H1 (cell line): ENCODE measurements at places on chromosomes 3 and 15. TPM values are rescaled to one million over a fixed set of nuclear protein-coding genes. Genes with fewer than 3 reads are reported as not detected.

The MYEF2 gene
- total RNA-seq = 78.2 and 79.2 TPM in 2 replicates

The C3orf52 gene
- total RNA-seq = 13.1 and 13.2 TPM in 2 replicates

The ACKR2 gene
- total RNA-seq = 0.09 and 0.17 TPM in 2 replicates

The CCRL2 gene
- total RNA-seq = not detected in 2 replicates

GRCh38 chr3:45642731-45643152, 46.5 kb upstream of the SACM1L start:
- no peaks in the 10 kb centered on the region for H3K27me3 ChIP-seq
- DNase-seq = no peak
- H3K4me1 ChIP-seq = peaks cover 2% of the 10 kb centered on the region
- H3K36me3 ChIP-seq = no peaks in the 10 kb centered on the region
- no peak overlapping the region for H3K4me3 ChIP-seq

- H3K4me3 ChIP-seq = peak within 1 kb of the TSS; percentile 49
- H3K27me3 ChIP-seq = no peaks in the 10 kb centered on the region
- H3K4me1 ChIP-seq = no peaks in the 10 kb centered on the region; the same call in 1 of the 2 replicates
- DNase-seq = peak; percentile 95
- H3K36me3 ChIP-seq = no peaks in the 10 kb centered on the region
Measured at GRCh38 chr3:187139126-187139894, at the start of gene RPL39L. Gene RPL39L (minus strand): TSS chr3:187139496. CDS start chr3:187121300, 18,196 bp downstream.

DNA sequence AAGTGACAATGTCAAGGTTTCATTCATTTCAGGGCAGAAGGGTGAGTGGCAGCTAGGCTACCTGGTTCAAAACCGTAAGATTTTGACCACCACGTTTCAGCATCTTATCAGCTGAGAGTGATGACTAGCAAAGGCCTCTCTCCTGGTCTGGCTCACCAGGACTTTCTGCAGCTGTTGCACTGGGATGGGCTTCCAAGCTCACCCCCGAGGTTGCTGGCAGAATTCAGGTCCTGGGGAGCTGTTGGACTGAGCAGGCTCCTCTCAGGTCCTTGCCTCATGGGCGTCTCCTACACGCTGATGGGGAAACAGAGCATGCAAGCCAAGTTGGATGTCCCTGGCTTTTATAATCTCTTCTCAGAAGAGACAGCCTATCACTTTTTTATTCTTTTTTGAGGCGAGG, 88.8 kb upstream of the RNU6-1 start:
- no peaks in the 10 kb centered on the region for H3K4me1 ChIP-seq
- no peak overlapping the region for H3K27ac ChIP-seq
- no peaks in the 10 kb centered on the region for H3K36me3 ChIP-seq
- DNase-seq = no peak

GRCh38 chr15:68209735-68210408, 4.7 kb upstream of the CALML4 start:
- no peak overlapping the region; the same call in 1 of the 2 replicates for H3K27ac ChIP-seq
- H3K36me3 ChIP-seq = no peaks in the 10 kb centered on the region
- H3K27me3 ChIP-seq = no peaks in the 10 kb centered on the region
- DNase-seq = no peak

DNA sequence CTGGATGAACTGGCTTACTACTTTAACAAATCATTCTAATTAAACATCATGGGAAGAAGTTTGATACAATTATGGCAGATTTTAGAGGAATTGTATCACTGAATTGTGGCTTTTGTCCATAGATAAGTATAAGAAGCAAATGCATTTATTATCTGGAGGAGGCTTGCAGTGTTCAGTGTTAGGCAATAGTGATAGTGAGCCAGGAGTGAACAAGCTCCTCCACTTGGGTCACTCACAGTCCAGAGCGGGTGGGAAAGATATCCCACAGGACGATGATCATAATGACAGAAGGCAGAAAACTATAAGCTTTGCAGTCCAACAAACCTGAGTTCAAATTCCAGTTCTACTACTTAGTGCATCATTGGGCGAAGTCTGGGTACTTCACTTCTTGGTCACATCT, 64.0 kb upstream of the VILL start:
- no peaks in the 10 kb centered on the region for H3K4me1 ChIP-seq
- H3K36me3 ChIP-seq = no peaks in the 10 kb centered on the region
- DNase-seq = no peak
- H3K27ac ChIP-seq = no peak overlapping the region
- no peak overlapping the region for H3K4me3 ChIP-seq

GRCh38 chr3:59313365-59313764, 263.5 kb upstream of the CFAP20DC start:
- H3K36me3 ChIP-seq = no peaks in the 10 kb centered on the region
- no peak overlapping the region for H3K27ac ChIP-seq
- H3K4me3 ChIP-seq = no peak overlapping the region
- DNase-seq = peak; percentile 76
- H3K27me3 ChIP-seq = no peaks in the 10 kb centered on the region

DNA sequence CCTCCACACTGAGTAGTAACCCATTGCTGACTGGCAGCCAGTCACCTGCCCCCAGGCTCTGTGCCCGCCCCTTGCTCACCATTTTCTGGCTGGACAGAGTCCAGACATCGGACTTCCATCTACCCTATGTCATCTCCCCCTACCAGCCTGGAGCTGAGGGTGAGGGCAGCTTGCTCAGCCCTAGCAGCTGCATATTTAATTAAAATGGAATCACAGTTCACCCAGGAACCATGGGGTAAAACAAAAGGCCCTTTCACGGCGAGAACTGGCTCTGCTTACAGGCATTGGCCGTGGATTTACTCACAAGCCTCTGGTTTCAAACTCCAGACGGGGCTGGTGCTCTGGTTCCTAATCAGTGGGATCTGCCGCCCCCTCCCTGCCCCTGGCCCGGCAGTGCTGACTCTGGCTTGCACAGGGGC, 94.9 kb upstream of the ATP2B2 start:
- H3K4me3 ChIP-seq = no peak overlapping the region
- no peak overlapping the region for H3K27ac ChIP-seq
- DNase-seq = no peak
- no peaks in the 10 kb centered on the region for H3K4me1 ChIP-seq

DNA sequence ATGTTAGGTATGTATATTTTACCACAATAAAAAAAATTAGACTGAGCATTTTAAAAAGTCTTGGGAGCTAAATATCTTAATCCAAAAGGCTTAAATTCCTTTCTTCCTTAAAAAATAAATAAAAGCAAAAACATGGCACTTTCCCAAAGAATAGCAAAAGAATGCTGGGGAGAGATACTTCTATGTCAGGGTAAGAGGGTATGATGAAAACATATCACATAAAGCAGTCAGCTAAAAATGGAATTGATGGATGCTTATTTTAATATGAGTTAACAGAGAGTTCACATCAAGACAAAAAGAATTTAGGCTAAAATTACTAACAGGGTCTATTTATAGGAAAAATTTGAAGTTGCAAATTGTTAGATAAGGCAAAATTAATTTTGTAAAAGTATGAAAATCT, 141.0 kb downstream of the MYLK start:
- DNase-seq = no peak
- no peak overlapping the region for H3K4me3 ChIP-seq
- no peak overlapping the region for H3K27ac ChIP-seq
- no peaks in the 10 kb centered on the region for H3K27me3 ChIP-seq
- no peaks in the 10 kb centered on the region for H3K36me3 ChIP-seq

GRCh38 chr3:160768031-160768430, 12.0 kb downstream of the PPM1L start:
- H3K36me3 ChIP-seq = no peaks in the 10 kb centered on the region
- H3K27ac ChIP-seq = no peak overlapping the region
- no peaks in the 10 kb centered on the region for H3K4me1 ChIP-seq

GRCh38 chr3:52819936-52820335, 10.5 kb downstream of the ITIH4 start:
- no peak overlapping the region for H3K4me3 ChIP-seq
- H3K27me3 ChIP-seq = no peaks in the 10 kb centered on the region
- no peaks in the 10 kb centered on the region for H3K36me3 ChIP-seq
- H3K4me1 ChIP-seq = no peaks in the 10 kb centered on the region

- no peaks in the 10 kb centered on the region for H3K4me1 ChIP-seq
- DNase-seq = no peak
- no peaks in the 10 kb centered on the region for H3K27me3 ChIP-seq
- H3K4me3 ChIP-seq = no peak overlapping the region
- H3K36me3 ChIP-seq = no peaks in the 10 kb centered on the region
Measured at GRCh38 chr15:50825946-50826345, 60.4 kb upstream of the SPPL2A start.

- no peaks in the 10 kb centered on the region for H3K27me3 ChIP-seq
- peak; percentile 54 for DNase-seq
- no peaks in the 10 kb centered on the region for H3K4me1 ChIP-seq
- no peak overlapping the region for H3K27ac ChIP-seq
- H3K36me3 ChIP-seq = no peaks in the 10 kb centered on the region
- no peak overlapping the region for H3K4me3 ChIP-seq
Measured at GRCh38 chr3:109731639-109732473, 394.5 kb upstream of the DPPA4 start.

GRCh38 chr15:48449734-48450133, 118.5 kb downstream of the DUT start:
- no peaks in the 10 kb centered on the region for H3K36me3 ChIP-seq
- no peaks in the 10 kb centered on the region for H3K4me1 ChIP-seq
- H3K27me3 ChIP-seq = no peaks in the 10 kb centered on the region

DNA sequence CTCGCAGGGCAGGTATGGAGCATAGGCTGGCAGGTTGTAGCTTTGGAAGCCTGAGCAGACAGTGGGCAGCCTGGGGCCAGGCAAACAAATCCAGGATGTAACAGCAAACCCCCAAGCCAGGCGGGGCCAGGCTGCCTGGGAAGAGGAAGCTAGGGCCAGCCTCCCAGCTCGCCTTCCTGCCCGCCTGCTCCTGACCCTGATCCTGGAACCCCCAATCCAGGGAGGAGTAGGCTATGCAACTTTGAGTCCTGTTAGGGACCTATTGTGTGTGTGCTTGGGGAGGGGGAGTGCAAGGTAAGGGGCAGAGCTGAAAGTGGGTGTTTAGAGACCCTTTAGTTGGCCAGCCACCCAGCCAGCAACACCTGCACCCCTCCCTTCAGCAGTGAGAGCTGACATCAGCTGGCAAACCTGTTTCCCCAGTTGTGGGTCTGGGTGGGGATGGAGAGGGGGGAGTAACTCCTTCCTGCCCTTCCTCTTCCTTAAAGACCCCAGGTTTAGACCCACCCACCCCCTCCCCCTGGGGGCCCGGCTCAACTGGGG, 2.5 kb downstream of the NBEAL2 start:
- no peak for DNase-seq
- peak overlapping the region; percentile 7; the same call in 1 of the 2 replicates for H3K4me3 ChIP-seq
- no peak overlapping the region for H3K27ac ChIP-seq
- peaks cover 13% of the 10 kb centered on the region; the same call in 1 of the 2 replicates for H3K27me3 ChIP-seq

GRCh38 chr3:189557824-189558223, 73.4 kb upstream of the TP63 start:
- H3K36me3 ChIP-seq = no peaks in the 10 kb centered on the region
- DNase-seq = no peak
- no peaks in the 10 kb centered on the region for H3K4me1 ChIP-seq
